ENCODE measurements at places on chromosomes 6 and 20. TPM values are rescaled to one million over a fixed set of nuclear protein-coding genes. Genes with fewer than 3 reads are reported as not detected.
A peak's percentile ranks its signal among the peaks of the same experiment; 100 is the strongest.

DNA sequence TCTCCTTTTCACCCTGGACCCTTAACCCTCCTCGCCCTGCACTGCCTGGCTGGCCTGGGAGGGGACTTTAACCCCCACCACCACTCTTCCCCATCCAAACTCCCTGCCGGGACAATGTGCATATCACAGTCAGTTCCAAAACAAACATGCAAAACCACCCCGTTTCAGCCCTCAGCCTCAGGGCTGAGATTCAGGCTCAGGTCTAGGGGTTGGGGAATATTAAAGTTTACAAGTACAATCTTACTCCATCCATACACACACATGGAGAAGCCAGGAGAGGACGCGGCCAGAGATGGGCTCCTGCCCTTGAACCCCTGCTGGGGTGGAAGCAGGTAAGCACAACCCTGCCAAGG is 534 bp downstream of the KIAA1755 start:
- DNase-seq: no peak

DNA sequence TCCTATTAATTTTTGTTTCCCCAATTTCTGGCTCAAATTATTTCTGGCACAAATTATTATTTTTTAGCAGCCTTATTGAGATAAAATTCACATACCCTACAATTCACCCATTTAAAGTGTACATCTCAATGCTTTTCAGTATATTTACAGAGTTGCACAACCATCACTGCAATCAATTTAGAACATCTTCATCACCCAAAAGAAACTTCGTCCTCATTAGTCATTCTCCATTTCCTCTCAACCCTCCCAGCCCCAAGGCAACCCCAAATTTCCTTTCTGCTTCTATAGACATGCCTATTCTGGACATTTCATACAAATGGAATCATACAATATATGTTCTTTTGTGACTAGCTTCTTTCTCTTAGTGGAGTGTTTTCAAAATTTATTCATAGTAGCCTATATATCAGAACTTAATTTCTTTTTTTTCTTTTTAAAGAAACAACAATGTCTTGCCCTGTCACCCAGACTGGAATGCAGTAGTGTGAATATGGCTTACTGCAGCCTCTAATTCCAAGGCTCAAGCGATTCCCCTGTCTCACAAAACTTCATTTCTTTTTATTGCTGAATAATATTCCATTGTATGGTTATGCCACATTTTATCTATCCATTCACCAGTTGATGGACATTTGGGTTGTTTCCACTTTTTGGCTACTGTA is 84.5 kb downstream of the DNAH8 start:
- DNase-seq: no peak

DNA sequence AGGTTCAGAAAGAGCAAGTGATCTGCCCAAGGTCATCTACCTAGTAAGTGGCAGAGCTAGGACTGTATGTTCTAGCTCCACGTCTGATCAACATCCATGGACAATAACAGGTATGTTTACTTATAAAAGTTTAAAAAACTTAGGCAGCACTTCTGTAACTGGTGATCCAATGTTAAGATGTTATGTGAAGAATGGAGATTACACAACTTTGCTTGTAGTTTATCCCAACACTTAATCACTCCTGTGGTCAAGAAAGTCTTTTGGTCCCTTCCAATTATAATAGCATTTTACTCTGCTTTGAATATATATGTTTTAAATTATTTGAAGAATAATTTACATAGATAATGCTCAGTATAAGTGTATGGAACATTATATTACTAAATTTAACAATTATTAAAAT is 4.8 kb downstream of the FBXO30 start:
- no peak for DNase-seq

DNA sequence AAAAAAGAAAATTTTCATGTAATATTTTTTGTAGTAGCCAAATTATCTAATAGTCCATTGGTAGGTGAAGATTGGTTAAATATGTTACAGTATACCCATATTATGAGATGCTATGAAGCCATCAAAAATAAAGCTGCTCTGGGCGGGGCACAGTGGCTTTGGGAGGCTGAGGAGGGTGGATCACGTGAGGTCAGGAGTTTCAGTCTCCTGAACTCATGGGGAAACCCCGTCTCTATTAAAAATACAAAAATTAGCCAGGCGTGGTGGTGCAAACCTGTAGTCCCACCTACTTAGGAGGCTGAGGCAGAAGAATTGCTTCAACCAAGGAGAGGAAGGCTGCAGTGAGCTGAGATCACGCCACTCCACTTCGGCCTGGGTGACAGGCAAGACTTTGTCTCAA is 360.5 kb downstream of the KIF16B start:
- DNase-seq: no peak

DNA sequence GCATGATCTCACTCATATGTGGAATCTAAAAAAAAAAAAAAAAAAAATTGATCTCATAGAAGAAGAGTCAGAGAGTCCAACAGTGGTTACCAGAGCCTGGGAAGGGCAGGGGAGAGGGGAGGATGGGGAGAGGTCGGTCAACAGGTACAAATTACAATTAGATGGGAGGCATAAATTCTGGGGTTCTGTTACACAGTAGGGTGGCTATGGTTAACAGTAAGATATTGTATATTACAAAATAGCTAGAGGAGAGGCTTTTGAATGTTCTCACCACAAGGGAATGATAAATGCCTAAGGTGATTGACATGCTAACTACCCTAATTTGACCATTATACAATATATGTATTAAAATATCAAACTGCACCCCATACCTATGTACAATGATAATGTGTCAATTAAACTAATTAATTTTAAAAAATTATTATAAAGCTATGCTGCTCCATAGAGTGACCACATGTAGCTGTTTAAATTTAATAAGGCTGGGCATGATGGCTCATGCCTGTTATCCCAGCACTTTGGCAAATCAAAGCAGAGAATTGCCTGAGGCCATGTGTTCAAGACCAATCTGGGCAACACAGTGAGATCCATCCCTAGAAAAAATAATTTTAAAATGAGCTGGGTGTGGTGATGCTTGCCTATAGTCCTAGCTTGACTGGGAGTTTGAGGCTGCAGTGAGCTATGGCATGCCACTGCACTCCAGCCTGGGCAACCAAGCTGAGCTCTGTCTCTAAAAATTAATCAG is 70.9 kb downstream of the SNX5 start:
- no peak for DNase-seq

- no peak for DNase-seq
Measured at GRCh38 chr20:53595018-53595378, 1.4 kb upstream of the ZNF217 start.

DNA sequence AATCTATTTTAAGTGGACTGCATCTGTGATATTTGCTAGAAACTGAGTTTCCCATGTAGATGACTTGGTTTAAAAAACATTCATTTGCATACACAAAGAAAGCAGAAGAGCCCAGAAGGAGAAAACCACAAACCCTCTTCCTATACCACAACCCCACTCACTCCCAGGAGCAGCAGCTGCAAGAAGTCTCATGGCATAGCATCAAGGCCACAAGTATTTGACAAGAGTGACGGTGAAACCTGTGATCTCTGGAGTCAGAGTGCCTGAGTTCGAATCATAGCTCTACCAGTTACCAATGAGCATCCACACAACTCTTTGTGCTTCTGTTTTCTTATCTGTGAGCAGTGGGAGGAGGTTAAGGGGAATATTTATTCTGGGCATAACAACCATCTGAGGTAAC is 44.7 kb upstream of the SIRPG start:
- DNase-seq: no peak

GRCh38 chr6:44856479-44856878 is 469.0 kb downstream of the CDC5L start:
- DNase-seq: peak; percentile 12

- DNase-seq: no peak
Measured at GRCh38 chr20:15913391-15914025, 659.7 kb downstream of the KIF16B start.

GRCh38 chr20:3784216-3784853 is 2.2 kb downstream of the CENPB start:
- DNase-seq: no peak

DNA sequence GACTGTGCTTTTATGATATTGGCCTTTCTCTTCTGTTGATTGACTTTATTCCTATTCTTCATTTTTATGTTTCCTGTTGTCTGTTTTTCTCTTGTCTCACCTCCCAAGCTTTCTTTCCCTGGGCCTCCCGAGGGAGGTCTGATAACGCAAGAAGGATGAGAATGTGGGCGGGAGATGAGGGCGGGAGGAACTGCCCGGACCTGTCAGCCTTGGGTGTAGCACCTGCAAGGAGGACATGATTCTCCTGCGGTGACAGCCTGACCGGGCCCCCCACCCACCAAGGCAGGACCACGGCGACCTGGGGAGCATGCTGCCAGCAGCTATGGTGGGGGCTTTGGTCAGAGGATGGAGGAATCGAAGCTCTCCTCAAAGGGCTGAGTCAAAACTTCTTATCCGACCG is 86.9 kb downstream of the PLEKHG1 start:
- no peak for DNase-seq

DNA sequence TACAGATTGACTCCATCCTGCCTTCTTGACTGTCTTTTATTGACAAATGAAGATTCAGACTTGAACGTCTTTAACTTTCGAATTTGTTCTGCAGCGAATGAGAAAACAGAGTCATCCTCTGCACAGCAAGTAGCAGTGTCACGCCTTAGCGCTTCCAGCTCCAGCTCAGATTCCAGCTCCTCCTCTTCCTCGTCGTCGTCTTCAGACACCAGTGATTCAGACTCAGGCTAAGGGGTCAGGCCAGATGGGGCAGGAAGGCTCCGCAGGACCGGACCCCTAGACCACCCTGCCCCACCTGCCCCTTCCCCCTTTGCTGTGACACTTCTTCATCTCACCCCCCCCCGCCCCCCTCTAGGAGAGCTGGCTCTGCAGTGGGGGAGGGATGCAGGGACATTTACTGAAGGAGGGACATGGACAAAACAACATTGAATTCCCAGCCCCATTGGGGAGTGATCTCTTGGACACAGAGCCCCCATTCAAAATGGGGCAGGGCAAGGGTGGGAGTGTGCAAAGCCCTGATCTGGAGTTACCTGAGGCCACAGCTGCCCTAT is 12.2 kb downstream of the BRD2 start:
- DNase-seq: no peak

- DNase-seq: no peak
Measured at GRCh38 chr20:35318502-35319157, 26.4 kb upstream of the FAM83C start.

- no peak for DNase-seq
Measured at GRCh38 chr6:137717074-137718073, 149.7 kb upstream of the TNFAIP3 start.

GRCh38 chr20:58746620-58747019 is 54.0 kb downstream of the NPEPL1 start:
- no peak for DNase-seq

GRCh38 chr6:124119596-124119995 is 315.9 kb downstream of the NKAIN2 start:
- DNase-seq: no peak

- no peak for DNase-seq
Measured at GRCh38 chr20:61761453-61762166, 304.1 kb downstream of the TAF4 start.

GRCh38 chr6:33072508-33073100 is 845 bp downstream of the HLA-DPA1 start:
- no peak for DNase-seq

DNA sequence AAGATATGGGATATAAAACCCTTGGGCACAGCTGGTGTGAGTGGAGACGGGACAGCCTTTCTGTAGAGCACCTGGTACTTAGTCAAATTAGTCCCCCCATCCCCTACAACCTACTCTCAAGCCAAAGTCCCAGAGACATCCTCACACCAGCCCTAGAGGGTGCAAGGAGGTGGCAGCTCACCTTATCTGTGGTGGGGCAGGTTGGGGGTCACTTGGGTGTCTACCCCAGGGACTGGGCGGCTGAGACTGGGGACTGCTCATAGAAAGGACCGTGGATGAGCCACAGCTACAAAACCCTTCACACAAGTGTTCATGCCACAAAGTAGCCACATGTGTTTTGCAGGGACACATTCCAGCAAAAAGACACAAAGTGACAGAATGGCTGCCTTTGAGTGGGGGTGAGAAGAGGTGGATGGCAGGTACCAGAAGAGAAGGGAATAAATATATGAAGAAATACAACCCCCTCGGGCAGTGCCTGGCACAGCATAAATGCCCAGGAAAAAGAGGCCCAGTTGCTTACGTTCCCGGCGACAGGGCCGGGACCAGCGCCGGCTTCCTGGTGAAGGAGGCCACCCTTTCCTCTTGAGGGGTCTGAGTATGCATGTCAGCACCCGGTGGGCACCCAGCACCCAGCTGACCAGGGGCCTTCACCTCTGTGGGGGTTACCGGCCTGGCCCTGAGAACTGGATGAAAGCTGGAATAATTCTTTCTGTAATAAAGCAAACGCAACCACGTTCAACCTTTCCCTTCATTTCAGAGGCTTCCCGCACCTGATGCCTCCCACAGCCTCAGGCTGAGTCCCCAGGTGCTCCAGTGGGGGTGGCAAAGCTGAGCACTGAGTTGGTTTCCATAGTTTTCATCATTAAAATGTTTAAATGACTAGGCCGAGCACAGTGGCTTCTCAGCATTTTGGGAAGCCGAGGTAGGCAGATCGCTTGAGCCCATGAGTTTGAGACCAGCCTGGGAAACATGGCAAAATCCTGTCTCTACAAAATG is 14.4 kb upstream of the CEBPB start:
- no peak for DNase-seq

The TMC2 gene
- polyA plus RNA-seq: 0.29 TPM

The HLA-DOA gene
- 2.8 TPM for polyA plus RNA-seq

The SLC17A4 gene
- not detected for polyA plus RNA-seq

The OLIG3 gene
- not detected for polyA plus RNA-seq

The SLC35D3 gene
- 1.5 TPM for polyA plus RNA-seq

The COL11A2 gene
- 5.9 TPM for polyA plus RNA-seq

The SGK2 gene
- polyA plus RNA-seq: 11.2 TPM

The DOK5 gene
- polyA plus RNA-seq: 2.5 TPM

The CABLES2 gene
- polyA plus RNA-seq: 14.8 TPM
